ENCODE measurements at places on chromosomes 3 and 15. TPM values are rescaled to one million over a fixed set of nuclear protein-coding genes. Genes with fewer than 3 reads are reported as not detected.

Gene VIPR1
- total RNA-seq: 3.7 TPM

DNA sequence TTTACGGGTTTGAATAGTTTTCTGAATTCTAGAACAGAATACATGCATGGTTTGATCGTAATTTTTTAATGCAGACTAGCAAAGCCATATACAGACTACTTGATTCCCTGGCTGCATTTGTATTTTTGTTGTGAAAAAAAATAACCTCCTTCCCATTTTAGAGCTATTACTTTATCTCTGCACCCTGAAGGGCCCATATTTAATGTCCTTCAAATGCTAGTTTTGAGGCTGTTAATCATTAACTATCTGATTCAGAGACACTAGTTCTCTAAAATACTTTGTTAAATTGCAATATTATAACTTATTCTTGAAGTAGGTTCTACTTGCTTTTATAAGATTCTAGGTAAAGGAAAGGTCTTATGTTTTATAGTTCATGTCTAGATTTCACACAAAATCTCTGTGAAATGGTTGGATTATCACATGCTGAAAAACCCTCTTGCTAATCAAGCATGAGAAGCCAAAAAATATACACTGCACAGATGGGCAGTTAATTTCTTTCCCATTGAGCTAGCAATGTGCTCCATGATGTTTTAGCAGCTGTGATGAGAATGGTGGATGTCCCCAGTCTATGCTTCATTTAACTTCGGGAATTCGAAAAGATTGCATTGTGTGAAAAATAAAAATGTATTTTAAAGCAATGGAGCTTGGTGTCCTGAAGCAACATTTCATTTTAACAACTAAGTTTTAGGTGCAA lies 634.0 kb upstream of the BCHE start:
- no peak overlapping the region for H3K4me3 ChIP-seq
- H3K27ac ChIP-seq: no peak overlapping the region
- DNase-seq: no peak
- H3K36me3 ChIP-seq: no peaks in the 10 kb centered on the region

Gene STAB1
- total RNA-seq: 0.63 TPM

DNA sequence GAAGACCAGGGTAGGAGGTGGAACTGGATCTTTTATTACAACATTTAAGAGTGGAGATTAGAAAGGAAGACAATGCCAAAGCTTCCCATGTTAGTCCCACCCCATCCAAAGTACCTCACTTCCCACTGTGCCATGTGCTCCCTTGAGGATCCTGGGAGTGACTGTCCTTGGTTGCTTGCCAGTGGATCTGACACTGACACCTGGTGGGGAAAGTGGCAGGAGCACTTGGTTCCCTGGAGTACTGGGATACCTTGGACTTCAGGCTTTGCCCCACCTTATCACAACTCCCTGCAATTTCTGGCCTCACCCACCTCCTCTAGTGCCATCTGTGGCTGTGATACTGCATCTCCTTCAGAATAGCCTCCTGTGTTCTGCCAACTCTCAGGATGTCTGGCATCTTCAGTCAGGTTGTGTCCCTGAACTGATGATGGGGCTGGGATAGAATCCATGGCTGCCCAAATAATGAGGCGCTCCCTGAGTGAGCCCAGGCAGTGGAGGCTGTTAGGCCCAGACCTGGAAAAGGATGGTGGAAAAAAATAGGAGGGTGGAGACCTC lies 1.3 kb downstream of the ELL3 start:
- peak; percentile 71 for DNase-seq
- peaks cover 1% of the 10 kb centered on the region for H3K36me3 ChIP-seq
- H3K4me1 ChIP-seq: no peaks in the 10 kb centered on the region
- no peak overlapping the region for H3K4me3 ChIP-seq
- H3K27me3 ChIP-seq: no peaks in the 10 kb centered on the region

Gene ZBTB47
- total RNA-seq: 5.2 TPM

GRCh38 chr3:14297784-14298236 lies 104.6 kb upstream of the SLC6A6 start:
- no peaks in the 10 kb centered on the region for H3K27me3 ChIP-seq
- no peak overlapping the region for H3K4me3 ChIP-seq
- no peak for DNase-seq
- H3K27ac ChIP-seq: peak overlapping the region; percentile 97
- H3K36me3 ChIP-seq: no peaks in the 10 kb centered on the region

Gene GPR176
- total RNA-seq: 14.4 TPM

DNA sequence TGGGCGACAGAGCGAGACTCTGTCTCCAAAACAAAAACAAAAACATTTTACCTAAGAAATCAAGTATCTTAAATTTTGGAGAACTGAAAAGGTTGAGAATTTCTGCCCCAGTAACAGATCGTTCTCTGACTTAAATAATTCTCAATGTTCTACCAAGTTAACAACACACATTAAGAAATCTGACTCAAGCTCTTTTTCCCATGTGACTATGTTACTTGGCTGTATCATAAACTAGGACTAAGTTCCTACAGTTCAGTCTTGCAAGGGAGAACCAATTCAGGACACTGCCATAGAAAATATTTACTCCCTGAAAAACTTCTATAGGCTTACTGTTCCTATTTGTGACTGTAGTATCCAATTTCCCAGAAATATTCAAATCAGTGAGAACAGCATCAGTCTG lies 20.9 kb upstream of the USF3 start:
- H3K4me3 ChIP-seq: no peak overlapping the region
- no peaks in the 10 kb centered on the region for H3K27me3 ChIP-seq
- no peaks in the 10 kb centered on the region for H3K36me3 ChIP-seq
- peaks cover 7% of the 10 kb centered on the region for H3K4me1 ChIP-seq

Gene FILIP1L
- 22.7 TPM for total RNA-seq

DNA sequence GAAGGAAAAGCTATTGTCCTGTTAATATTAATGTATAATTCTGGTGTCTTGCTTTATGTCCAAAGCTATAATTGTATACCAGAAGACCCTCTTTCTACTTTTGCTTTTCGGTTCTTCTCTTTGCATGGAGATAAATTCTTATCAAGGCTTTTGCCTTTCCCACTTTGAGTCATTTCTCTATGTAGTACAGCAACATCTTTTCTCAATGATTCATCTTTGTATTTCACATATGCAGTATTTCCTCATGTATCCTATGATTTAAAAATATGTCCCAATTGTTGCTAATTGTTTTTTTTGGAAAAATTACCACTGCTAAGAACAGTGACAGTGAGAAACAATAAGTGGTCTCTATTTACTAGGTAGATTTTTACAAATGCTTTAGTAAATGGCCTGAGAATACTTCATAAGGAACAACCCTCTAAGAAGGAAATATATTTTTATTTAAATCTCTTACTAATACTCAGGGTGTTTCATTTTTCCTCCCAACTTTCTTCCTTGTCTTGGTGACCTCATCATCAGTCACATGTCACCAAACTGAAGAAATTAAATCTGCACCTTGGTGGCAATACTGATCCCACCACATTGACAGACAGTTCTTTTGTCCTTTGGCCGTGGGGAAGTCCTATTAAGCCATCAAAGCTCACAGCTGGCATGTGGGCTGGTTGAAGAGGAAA lies 290.6 kb downstream of the SATB1 start:
- H3K4me3 ChIP-seq: no peak overlapping the region
- DNase-seq: no peak
- no peaks in the 10 kb centered on the region for H3K36me3 ChIP-seq
- H3K27me3 ChIP-seq: no peaks in the 10 kb centered on the region

Gene GLDN
- total RNA-seq: 0.82 TPM

GRCh38 chr15:69718916-69719315 lies 266.3 kb downstream of the RPLP1 start:
- H3K4me1 ChIP-seq: no peaks in the 10 kb centered on the region
- no peaks in the 10 kb centered on the region for H3K36me3 ChIP-seq
- DNase-seq: no peak
- no peaks in the 10 kb centered on the region for H3K27me3 ChIP-seq

DNA sequence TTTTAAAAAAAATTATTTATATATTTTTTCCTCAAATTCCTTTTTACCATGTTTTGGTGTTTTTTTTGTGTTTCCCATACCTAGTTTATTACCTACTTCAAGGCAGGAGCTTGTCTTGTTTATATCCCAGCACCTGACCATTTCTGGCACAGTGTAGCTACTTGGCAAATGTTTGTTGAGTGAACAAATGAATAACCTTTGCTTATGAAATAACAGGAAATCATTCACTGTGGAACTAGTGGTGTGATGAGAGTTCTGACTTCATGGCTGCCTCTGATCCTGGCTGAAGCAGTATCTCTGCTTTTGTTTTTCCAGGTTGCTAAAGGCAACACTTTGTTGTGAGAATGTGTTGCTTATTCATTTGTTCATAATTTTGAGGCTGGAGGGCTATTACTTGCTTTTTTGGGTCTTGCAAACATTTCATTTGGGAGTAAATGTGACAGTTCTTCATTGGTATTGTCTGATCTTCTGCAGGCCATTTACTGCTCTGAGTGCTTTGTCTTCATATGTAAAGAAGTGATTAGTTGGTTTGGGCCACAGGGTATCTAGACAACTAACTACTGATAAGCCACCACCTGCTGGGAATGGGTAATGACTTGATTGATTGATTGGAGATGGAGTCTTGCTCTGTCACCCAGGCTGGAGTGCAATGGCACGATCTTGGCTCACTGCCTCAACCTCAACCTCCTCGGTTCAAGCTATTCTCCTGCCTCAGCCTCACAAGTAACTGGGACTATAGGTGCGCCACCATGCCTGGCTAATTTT lies 5.7 kb downstream of the RAD54L2 start:
- DNase-seq: no peak
- no peak overlapping the region for H3K4me3 ChIP-seq

- no peak for DNase-seq
- no peak overlapping the region for H3K4me3 ChIP-seq
- no peaks in the 10 kb centered on the region for H3K27me3 ChIP-seq
- H3K27ac ChIP-seq: no peak overlapping the region
Observed at GRCh38 chr3:179113903-179114302, 34.3 kb upstream of the PIK3CA start.

GRCh38 chr3:106458952-106459351 lies 590.1 kb upstream of the CBLB start:
- no peak overlapping the region for H3K27ac ChIP-seq
- no peaks in the 10 kb centered on the region for H3K4me1 ChIP-seq
- H3K27me3 ChIP-seq: no peaks in the 10 kb centered on the region
- no peaks in the 10 kb centered on the region for H3K36me3 ChIP-seq

Gene CCR9
- total RNA-seq: not detected

DNA sequence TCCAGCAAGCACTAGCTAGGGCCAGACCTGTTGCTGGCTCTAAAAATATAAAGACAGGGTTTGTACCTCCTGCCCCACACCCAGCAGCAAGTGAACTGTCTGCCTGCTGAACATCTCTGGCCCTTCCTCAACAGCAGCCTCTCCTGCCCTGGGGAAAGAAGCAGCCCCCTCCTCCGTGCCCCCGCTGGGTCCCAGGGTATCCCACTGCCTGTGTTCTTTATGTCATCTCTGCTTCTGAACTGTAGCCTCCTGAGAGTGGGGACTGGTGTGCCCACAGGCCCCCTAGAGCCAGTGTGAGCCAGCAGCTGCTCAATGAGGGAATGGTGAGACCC lies 54.5 kb downstream of the ACAD9 start:
- H3K27me3 ChIP-seq: no peaks in the 10 kb centered on the region
- H3K4me1 ChIP-seq: no peaks in the 10 kb centered on the region
- H3K4me3 ChIP-seq: no peak overlapping the region
- no peak overlapping the region for H3K27ac ChIP-seq
- H3K36me3 ChIP-seq: no peaks in the 10 kb centered on the region

Gene SMARCC1
- total RNA-seq: 128 TPM

GRCh38 chr15:27669641-27670040 lies 429.5 kb downstream of the OCA2 start:
- no peaks in the 10 kb centered on the region for H3K4me1 ChIP-seq
- no peaks in the 10 kb centered on the region for H3K36me3 ChIP-seq
- no peak overlapping the region for H3K4me3 ChIP-seq
- no peak overlapping the region for H3K27ac ChIP-seq

Gene NPAP1
- total RNA-seq: not detected

Gene MYD88
- total RNA-seq: 21.2 TPM

DNA sequence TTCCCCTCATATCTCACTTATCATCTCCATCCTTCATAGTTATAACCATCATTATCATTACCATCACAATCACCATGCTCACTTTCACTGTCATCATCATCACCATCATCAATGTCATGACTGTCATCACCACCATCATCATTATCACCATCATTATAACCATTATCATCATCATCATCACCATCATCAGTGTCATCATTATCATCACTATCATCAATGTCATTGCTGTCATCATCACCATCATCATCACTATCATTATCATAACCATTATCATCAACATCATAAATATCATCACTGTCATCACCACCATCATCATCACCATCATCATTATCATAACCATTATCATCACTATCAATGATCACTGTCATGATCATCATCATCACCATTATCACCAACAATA lies 44.1 kb downstream of the SSUH2 start:
- H3K27me3 ChIP-seq: no peaks in the 10 kb centered on the region
- no peaks in the 10 kb centered on the region for H3K4me1 ChIP-seq
- H3K4me3 ChIP-seq: no peak overlapping the region
- no peak overlapping the region for H3K27ac ChIP-seq
- DNase-seq: no peak

- no peaks in the 10 kb centered on the region for H3K27me3 ChIP-seq
- no peaks in the 10 kb centered on the region for H3K36me3 ChIP-seq
- peaks cover 22% of the 10 kb centered on the region for H3K4me1 ChIP-seq
- DNase-seq: peak; percentile 50
- H3K27ac ChIP-seq: peak overlapping the region; percentile 80
- H3K4me3 ChIP-seq: no peak overlapping the region
Observed at GRCh38 chr15:80191897-80192595, 39.2 kb downstream of the FAH start.

DNA sequence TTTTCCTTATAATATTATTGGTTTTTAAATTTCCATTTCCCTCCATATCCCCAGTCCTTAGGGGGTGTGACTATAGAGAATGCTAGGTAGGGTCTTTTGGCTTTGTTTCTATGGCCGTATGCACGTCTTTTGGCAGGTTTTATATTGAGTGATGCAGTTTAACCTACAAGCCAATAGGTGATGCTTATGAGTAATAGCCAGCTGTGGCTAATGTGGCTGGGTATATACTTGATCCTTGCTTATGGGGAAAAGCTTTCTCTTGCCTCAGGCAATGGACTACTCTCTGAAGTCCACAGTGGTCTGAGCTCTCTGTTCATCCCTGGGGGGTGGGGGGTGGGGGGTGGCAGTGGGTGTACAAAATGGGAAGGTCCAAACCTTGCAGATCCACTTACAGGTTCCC lies 223.9 kb downstream of the MFSD1 start:
- H3K36me3 ChIP-seq: no peaks in the 10 kb centered on the region
- no peak overlapping the region for H3K4me3 ChIP-seq
- no peaks in the 10 kb centered on the region for H3K4me1 ChIP-seq
- H3K27ac ChIP-seq: no peak overlapping the region
- no peak for DNase-seq

- no peaks in the 10 kb centered on the region for H3K36me3 ChIP-seq
- H3K4me3 ChIP-seq: no peak overlapping the region
- no peak overlapping the region for H3K27ac ChIP-seq
- peak; percentile 32 for DNase-seq
- H3K27me3 ChIP-seq: no peaks in the 10 kb centered on the region
Observed at GRCh38 chr3:159929171-159930141, 59.2 kb upstream of the IL12A start.

- no peak for DNase-seq
- no peak within 1 kb of the TSS for H3K4me3 ChIP-seq
- H3K4me1 ChIP-seq: no peaks in the 10 kb centered on the region
- H3K27me3 ChIP-seq: no peaks in the 10 kb centered on the region
- H3K36me3 ChIP-seq: no peaks in the 10 kb centered on the region
- H3K27ac ChIP-seq: no peak within 1 kb of the TSS
Observed at GRCh38 chr3:127192576-127193232, at the start of gene PRR23E. PRR23E (plus strand) TSS chr3:127193131; CDS start chr3:127196686, 3,555 bp downstream.

Measured in Caco-2 (cell line).